ENCODE measurements at places on chromosomes 7 and 10. TPM values are rescaled to one million over a fixed set of nuclear protein-coding genes. Genes with fewer than 3 reads are reported as not detected.

GRCh38 chr10:125881192-125881591 lies at the start of gene DHX32:
DHX32 (minus strand) TSS chr10:125881292; CDS start chr10:125880824, 468 bp downstream.
- DNase-seq = no peak

- DNase-seq = no peak
Measured at GRCh38 chr10:117249493-117250093, 8.7 kb downstream of the SLC18A2 start.

DNA sequence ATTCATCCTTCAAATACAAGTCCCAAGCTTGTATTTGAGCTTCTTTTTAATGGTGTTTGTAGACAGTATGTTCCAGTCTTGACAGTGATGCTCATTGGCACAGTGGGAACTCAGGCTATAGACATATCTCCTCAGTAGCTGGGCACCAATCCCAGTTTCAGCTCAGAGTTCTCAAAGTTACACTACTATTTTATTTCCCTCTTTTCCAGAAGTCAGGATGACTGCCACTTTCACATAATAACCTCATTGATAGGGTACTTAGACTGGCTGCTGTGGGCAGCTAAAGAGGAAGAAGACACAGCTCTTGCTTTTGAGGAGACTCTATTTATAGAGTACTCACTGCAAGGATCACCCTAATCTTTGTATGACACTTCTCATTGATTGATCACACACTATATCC lies 2.4 kb downstream of the GBF1 start:
- no peak for DNase-seq

DNA sequence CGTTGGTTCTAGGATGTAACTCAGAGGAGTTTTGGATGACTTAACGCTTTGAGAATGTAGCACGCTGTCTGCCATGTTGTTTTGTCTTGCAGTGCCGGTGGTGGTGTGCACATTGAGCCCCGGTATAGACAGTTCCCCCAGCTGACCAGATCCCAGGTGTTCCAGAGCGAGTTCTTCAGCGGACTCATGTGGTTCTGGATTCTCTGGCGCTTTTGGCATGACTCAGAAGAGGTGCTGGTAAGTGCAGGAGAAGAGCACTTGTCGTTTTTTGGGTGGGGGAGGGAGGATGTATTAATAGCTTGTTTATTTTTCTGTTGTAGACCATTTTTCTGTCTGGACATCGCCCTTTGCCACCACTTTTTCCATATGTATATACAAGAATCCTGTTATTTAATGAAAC lies 6.3 kb downstream of the NDUFB2 start:
- DNase-seq = no peak

DNA sequence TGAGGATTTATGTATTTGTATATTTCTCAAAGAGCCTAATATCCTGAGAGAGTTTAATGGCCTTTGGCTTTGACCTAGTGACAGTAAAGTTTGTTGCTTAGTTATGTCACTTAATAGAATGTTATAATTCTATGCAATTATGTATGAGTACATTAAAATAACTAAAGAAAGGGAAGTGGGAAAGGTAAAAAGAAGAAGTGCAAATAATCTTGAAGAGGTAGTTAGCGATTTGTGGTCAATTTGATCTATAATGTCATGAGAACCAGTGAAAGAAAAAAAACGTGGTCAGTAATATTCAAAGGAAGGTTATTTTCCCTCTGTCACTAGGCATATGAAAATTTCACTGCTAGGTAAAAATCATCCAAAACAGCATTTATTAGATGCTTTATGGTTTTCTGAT lies 143.4 kb upstream of the LSM8 start:
- DNase-seq = no peak

GRCh38 chr7:95550546-95550945 lies 45.8 kb downstream of the PDK4 start:
- DNase-seq = no peak

DNA sequence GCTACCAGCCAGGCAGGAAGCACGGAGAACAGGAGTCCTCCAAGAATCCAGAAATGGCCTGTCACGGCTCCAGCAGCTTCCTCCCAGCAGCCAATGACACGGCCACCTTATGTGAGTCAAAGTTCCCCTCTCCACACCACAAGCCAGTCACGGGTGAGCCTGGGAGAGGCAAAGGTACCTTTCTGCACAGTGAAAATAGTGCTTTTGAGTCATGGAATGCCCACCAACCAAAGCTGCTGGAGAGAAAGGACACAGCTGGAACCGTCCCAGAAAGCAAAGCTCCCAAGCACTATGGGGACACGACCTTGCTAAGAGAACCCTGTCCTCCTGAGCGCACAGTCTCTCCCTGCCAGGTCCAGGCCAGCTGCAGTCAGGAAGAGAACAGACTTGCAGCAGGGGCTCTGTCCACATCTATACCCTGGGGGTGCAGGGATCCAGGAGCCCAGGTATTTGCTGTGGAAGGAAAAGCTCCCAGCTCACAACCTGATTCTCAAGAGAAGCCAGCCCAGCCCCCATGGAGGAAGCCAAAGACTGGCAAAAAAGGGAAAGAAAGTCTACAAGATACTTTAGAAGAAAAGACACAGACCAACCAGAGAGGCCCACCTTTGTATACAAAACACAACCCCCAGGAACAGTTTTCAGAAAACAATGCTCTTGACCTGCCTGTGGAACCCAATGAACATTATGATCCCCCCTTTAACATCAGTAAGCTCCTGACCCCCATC lies 24.4 kb downstream of the C10orf71 start:
- no peak for DNase-seq

- no peak for DNase-seq
Measured at GRCh38 chr7:34061149-34061548, 155.8 kb downstream of the BMPER start.

DNA sequence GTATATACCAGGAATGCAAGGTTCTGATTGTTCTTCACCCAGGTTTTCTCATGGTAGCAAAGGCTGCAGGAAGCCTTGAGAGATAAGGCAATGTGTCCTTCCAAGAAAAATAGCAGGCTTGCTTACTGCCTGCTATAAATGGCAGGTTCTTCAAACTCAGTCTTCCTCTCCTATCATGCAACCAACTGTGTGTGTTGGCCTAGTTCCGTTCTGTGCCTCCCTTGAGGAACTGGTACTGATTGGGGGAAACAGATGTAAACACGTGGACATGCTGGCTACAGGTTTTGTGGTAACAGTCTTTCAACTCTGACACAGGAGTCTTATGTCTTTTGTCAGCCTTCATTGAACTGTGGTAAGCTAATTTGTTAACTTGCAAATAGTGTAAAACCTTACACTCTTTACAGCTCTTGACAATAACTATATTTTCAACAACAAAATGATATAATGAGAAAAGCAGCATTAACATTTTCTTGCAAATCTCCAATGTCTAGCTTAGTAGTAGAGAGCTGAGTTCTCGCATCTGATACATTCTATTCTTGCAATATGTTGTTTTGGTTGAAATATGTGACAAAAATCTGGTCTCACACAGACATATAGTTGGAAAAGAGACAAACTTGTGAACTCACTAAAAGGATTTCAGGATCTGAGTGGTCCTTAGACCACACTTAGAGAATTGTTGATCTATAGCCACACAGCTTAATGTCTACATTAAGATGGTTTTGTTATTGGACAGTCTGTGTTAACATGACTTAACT lies 54.7 kb upstream of the LSM8 start:
- DNase-seq = no peak

DNA sequence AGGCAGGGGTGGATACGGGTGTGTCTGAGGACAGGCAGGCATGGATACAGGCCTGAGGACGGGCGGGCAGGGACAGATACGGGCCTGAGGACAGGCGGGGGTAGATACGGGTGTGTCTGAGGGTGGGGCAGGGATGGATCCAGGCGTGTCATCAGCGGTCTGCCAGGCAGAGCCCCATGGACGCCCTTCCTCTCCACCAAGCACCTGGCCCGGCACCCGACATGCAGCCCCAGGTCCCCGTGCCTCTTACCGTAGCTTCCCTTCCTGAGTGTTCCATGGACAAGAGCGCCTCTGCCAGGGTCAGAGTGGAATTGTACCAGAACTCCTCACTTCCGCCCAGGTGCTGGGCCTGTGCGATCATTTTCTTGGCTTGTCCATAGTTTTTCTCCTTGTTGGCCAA lies 74.6 kb upstream of the NKX6-2 start:
- no peak for DNase-seq

- no peak for DNase-seq
Measured at GRCh38 chr10:91680487-91680886, 47.6 kb upstream of the PPP1R3C start.

The TEX36 gene
- total RNA-seq = not detected

The ASAH2B gene
- total RNA-seq = 0.64 TPM

The KCNIP2 gene
- not detected for total RNA-seq

The PRKRIP1 gene
- 7.6 TPM for total RNA-seq

The JAKMIP3 gene
- 0.99 TPM for total RNA-seq

The LRRC61 gene
- not detected for total RNA-seq

The FZD1 gene
- total RNA-seq = 2.3 TPM

The SPDYE3 gene
- not detected for total RNA-seq

The TYW1B gene
- 3.6 TPM for total RNA-seq

The R3HCC1L gene
- 7.1 TPM for total RNA-seq

The PIK3CG gene
- not detected for total RNA-seq

The SRRM3 gene
- 1.4 TPM for total RNA-seq

The PLXNA4 gene
- total RNA-seq = not detected

Data from MG63 (cell line).